A673 (cell line): ENCODE measurements at places on chromosomes 12 and 14. TPM values are rescaled to one million over a fixed set of nuclear protein-coding genes. Genes with fewer than 3 reads are reported as not detected.

ERBB3 gene
- 0.70 and 2.0 TPM in 2 replicates for total RNA-seq

PNP gene
- 78.3 and 97.0 TPM in 2 replicates for total RNA-seq

LRRC43 gene
- 0.24 TPM in 1 of 2 replicates, not detected in the other for total RNA-seq

MYF5 gene
- not detected in 2 replicates for total RNA-seq

TOMM20L gene
- not detected in 2 replicates for total RNA-seq
